Stimulated activated CD8-positive, alpha-beta memory T cell treated with anti-CD3 and anti-CD28 coated beads, Interleukin-15, amount 100 ng/mL, for 24 hours (primary cell): ENCODE measurements at places on chromosomes 11 and 22.
A peak's percentile ranks its signal among the peaks of the same experiment; 100 is the strongest.

DNA sequence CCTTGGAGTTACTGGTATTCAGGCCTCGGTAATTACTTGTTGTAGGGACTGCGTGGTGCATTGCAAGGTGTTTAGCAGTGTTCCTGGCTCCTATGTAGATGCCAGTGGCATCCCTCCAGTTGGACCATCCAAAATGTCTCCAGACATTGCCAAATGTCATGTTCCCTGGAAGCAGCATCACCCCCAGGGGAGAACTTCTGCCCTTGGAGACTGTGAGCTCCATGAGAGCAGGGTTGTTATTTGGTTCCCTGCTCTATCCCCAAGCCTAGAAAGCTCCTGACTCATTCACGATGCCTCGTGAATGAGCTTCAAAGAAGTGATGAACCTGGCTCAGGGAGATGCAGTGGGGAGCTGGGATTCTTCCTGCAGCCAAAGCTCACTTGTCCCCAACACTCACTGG is 4.8 kb upstream of the CD248 start:
- DNase-seq, result no peak

GRCh38 chr11:130675917-130676316 is 227.5 kb downstream of the ADAMTS15 start:
- DNase-seq, result no peak

GRCh38 chr11:2870460-2870859 is 15.1 kb downstream of the CDKN1C start:
- no peak for DNase-seq

GRCh38 chr11:132743601-132744000 is 788.7 kb downstream of the OPCML start:
- no peak for DNase-seq

GRCh38 chr22:31947296-31947695 is 3.0 kb downstream of the YWHAH start:
- DNase-seq, result no peak

DNA sequence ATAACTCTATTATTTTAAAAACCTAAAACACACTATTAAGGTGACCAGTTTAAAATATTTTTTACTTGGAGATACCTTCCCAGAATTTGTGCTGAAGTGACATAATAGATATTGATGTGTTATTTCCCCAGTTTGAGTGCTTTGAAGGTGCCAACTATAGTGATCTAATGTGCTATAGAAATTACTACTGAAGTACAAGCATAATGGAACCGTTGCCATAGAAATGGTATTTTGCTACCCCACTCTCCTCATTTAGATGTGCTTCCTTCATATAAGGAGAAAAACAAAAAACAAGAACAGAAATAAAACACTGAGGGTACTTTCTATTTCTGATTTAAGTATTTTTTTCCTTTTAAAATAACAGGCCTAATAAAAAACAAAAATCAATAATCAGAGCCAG is 19.2 kb downstream of the DDI1 start:
- no peak for DNase-seq

DNA sequence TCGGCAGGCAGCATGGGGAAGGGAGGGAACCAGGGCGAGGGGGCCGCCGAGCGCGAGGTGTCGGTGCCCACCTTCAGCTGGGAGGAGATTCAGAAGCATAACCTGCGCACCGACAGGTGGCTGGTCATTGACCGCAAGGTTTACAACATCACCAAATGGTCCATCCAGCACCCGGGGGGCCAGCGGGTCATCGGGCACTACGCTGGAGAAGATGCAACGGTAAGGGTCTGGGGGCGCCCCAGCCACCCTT is 204 bp downstream of the FADS2 start:
- no peak for DNase-seq

GRCh38 chr11:17518366-17518765 is 25.9 kb downstream of the USH1C start:
- DNase-seq, result no peak

DNA sequence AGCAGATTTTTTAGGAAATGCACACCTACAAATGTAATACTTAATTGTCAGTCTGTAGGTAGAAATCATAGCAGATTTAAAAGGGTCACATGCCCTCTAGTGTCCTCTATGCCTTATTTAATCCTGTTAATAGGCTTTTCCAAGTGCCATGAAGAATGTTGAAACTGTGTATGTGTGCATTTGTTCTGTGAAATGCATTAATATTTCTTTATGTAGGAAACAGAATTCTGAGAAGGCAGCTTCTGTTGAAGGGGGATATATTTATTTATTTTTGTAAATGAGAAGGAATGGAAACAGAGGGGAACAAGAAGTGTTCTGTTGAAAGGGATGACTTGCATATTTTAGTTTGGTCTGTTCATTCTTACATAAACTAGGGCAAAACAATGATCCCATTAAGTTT is 51.0 kb downstream of the SVIP start:
- no peak for DNase-seq

- DNase-seq, result no peak
Measured at GRCh38 chr11:78656327-78656726, 81.7 kb upstream of the NARS2 start.

- DNase-seq, result no peak
Measured at GRCh38 chr22:29706486-29706885, 13.3 kb upstream of the CABP7 start.

GRCh38 chr22:44916281-44917231 is 93.2 kb downstream of the PHF21B start:
- DNase-seq, result no peak

- DNase-seq, result no peak
Measured at GRCh38 chr11:61919705-61920631, 2.6 kb upstream of the RAB3IL1 start.

DNA sequence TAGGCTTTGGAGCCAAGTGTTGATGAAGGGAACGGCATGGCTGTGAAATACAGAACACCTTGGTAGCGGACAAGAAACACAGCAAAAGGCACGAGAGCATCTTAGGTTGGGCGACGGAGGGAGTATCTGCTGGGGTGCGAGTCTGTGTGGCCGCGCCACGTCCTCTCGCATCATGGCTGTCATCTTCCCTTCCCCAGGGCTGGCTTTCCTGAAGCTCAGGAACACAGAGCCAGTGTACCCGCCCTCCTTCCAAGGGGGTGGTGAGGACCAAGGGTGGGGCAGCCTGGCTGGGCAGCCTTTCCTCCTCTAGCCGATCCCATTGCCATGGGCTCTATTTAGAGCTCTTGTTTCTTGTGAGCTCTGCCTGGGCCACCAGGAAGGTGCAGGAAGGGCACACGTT is 154.4 kb downstream of the FEZ1 start:
- no peak for DNase-seq

DNA sequence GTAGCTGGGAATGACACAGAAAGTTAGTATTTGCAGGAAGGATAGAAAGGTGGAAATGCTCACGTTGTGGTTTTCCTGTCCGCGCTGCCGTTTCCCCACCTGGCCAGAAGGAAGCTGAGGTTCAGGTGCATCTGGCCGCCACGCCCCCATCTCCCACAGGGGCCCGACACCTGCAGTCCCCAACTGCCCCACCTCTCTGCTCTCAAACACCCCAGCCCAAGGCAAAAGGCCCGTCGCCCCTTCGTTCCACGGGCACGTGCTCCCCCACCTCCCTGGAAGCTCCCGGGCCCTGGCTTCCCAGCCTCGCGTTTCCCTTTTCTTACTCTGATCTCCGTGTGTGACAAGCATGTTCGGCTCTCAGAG is 985.1 kb downstream of the BRD1 start:
- no peak for DNase-seq

- DNase-seq, result no peak
Measured at GRCh38 chr11:9014826-9015225, 11.0 kb upstream of the NRIP3 start.

GRCh38 chr11:110747531-110747930 is 35.3 kb upstream of the ARHGAP20 start:
- no peak for DNase-seq

- DNase-seq, result no peak
Measured at GRCh38 chr11:80261776-80262175, 820.9 kb upstream of the TENM4 start.

DNA sequence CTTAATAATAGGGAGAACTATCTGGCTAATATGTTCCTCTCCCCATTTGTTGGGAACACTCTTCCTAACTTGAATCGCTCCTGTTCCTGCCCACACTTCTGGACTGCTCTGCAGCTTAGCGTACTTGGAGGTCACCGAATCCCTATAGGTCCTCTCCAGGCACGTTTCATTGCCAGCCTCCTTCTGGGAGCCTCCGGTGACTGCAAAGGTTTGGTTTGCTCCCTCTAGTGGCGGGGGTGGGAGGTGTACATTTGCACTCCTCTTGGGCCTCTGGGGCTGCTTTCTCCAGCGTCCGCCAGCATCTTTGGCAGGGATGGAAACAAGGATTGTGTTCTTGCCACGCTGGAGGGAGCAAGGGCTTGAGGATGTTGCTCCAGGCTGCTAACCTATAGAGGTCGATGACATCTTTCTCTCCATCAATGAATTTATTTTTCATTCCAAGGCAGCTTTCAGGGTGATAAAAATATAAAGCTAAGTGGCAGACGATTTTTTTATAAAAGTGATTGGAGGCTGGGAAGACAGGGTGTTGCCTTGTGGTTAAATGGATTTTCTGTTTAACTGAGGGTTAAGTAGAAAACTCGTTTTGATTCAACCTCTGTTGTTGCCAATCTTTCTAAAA is 48.7 kb downstream of the TSPAN18 start:
- DNase-seq, result peak; percentile 17

GRCh38 chr22:37314315-37315074 is 32.2 kb downstream of the CYTH4 start:
- DNase-seq, result no peak

DNA sequence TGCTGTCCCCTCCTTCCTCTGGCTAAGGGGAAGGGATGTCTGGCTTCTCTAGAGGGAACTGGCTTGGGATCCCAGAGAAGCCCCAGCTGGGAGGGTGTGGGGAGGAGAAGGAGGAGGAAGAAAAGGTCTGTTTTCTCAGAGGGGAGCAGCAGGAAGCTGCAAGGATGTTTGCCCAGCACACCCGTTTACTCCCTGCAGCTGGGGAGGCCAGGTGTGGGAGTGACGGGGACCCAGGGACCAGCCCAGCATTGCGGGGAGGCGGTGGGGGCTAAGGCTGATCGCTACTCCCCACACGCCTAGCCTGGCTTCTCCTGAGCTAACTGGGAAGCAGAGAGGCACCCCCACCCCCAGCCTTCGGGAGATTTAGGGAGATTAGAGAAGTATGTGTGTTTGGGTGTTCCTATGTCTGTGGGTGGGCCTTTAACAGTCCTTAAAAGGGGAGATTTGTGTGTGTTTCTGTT is 3.9 kb downstream of the CREB3L1 start:
- no peak for DNase-seq

- no peak for DNase-seq
Measured at GRCh38 chr22:50437511-50438304, 37.1 kb downstream of the SBF1 start.

- DNase-seq, result no peak
Measured at GRCh38 chr11:10208131-10208575, 85.9 kb downstream of the SBF2 start.

- no peak for DNase-seq
Measured at GRCh38 chr22:48772286-48772907, 1055.3 kb downstream of the BRD1 start.

- no peak for DNase-seq
Measured at GRCh38 chr22:25366876-25367466, 147.5 kb downstream of the CRYBB2 start.

DNA sequence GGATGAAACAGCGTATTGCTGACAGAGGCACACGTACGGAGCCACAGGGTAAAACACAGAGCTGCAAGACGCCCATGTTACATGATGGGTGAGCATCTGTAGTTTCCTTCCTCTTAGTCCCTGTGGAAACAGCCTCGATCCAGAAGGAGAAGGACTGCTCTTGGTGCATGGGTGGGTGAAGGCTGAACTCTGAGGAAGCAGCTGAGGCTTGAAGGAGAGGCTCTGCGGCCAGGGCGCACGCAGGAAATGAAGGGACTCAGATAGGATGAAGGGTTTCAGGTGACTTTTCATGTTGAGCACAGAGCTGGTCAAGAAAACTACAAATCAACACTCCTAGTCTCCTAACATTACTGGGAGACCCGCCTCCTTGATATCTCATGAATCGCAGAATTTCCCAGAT is 65.7 kb upstream of the ADA2 start:
- DNase-seq, result no peak

DNA sequence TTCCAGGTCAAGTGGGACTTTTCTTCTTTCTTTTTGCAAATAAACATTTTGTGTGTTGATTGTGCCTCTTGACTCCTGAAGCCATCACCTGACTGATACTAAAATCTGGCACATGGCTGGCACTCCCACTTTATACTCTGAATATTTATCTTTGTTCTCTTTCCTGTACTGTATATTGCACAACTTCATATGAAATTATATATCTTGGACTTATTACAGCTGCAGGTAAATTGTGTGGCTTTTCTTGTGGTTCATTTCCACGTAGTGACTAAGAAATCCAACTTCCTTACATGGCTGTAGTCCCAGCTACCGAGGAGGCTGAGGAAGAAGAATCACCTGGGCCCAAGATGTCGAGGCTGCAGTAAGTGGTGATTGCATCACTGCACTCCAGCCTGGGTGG is 23.7 kb upstream of the OR5B12 start:
- DNase-seq, result no peak

GRCh38 chr11:88439356-88439755 is 101.8 kb upstream of the CTSC start:
- no peak for DNase-seq

- no peak for DNase-seq
Measured at GRCh38 chr11:10096987-10097386, 197.0 kb downstream of the SBF2 start.

DNA sequence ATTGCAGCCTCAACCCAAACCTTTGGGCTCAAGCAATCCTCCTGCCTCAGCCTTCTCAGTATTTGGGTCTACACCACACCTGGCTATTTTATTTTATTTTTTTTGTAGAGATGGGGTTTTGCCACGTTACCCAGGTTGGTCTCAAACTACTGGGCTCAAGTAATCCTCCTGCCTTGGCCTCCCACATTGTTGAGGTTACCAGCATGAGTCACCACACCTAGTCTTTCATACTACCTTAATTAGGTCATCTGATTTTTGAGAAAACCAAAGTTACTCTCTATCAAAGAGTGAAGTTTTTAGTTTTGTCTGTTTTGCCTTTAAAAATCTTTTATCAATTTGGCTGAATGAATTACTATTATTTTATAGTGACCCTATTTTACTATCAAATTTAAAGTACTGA is 335.6 kb upstream of the LRRC4C start:
- no peak for DNase-seq

DNA sequence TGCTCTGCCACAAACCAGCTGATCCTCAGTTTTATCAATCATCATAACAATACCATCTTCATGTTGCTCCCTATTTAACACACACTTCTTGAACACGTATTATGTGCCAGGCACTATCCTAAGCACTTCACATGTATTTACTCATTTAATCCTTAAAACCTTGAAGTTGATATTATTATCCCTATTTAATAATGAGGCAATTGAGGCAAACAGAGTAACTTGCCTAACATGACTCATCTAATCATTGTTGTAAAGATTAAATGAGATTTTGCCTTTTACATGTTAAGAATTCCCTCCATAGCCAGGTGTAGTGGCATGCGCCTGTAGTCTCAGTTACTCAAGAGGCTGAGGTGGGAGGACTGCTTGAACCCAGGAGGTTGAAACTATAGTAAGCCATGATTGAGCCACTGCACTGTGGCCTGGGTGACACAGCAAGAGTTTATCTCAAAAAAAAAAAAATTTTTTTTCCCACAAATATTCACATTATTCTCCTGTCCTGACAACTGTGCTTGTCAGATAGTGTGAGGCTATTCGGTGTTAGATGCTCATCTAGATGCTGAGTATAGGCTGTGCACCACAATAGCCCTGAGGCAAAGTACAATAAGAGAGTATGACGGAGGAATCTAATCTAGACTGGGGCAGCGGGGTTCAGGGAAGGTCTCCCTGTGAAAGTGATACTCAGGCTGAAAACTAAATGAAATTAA is 13.4 kb downstream of the CKAP5 start:
- no peak for DNase-seq

GRCh38 chr11:124842305-124842704 is 22.9 kb upstream of the ROBO3 start:
- DNase-seq, result no peak
